ENCODE measurements at places on chromosomes 5 and 9. TPM values are rescaled to one million over a fixed set of nuclear protein-coding genes. Genes with fewer than 3 reads are reported as not detected.
A peak's percentile ranks its signal among the peaks of the same experiment; 100 is the strongest.

DNA sequence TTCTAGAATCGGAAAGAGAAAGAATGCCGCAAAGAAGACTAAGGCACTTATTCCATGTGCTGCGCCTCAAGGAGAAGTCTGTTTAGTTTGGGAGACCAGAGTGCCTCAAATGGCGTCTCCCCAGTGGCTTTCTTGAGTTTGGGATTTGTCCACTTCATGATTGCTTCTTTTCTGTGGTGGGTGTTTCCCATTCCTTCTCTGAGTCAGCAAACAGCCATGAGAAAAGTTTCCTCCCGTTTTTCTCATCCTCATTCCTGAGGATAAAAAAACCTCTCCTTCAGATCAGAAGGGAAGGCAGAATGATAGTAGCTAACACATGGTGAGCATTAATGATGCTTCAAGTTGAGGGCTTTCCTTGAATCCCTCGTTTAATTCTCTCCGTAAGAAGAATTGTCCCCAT is 275.9 kb upstream of the WWC1 start:
- DNase-seq: no peak

DNA sequence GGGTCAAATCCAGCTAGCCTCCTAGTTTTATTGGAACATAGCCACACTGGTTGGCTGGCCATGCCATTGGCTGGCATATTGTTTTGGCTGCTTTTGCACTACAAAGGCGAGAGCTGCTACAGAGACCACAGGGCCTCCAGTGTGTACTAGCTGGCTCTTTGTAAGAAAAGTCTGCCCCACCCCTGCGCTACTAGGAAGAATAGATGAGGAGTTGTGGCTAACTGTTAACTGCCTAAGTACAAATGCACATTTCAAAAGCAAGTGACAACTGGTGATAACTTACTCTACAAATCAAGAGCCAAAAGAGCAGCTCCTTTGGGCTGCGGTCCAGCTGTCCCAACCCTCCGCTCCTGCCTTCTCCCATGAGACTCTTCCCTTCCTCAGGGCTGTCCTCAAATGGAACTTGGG is 63.9 kb downstream of the SERINC5 start:
- DNase-seq: peak; percentile 53

- DNase-seq: no peak
Measured at GRCh38 chr9:94839398-94839797, 112.9 kb downstream of the AOPEP start.

- no peak for DNase-seq
Measured at GRCh38 chr5:132086277-132086794, 12.7 kb downstream of the CSF2 start.

ADCY2 gene
- not detected for total RNA-seq

Data from activated T-helper 2 cell treated with anti-CD3 and anti-CD28 coated beads, Interferon-gamma antibody, Interleukin-2, Interleukin-4, amounts not matched to agents 10 μg/mL and 5 μg/mL and 100 μg/mL, durations not matched to agents 14 hours and 24 hours and 36 hours (primary cell).